ENCODE measurements at places on chromosomes 6 and 20.

GRCh38 chr6:168835991-168836390 is 395.0 kb downstream of the SMOC2 start:
- no peak for DNase-seq

- no peak for DNase-seq
Observed at GRCh38 chr6:3382326-3383279, 74.2 kb downstream of the SLC22A23 start.

DNA sequence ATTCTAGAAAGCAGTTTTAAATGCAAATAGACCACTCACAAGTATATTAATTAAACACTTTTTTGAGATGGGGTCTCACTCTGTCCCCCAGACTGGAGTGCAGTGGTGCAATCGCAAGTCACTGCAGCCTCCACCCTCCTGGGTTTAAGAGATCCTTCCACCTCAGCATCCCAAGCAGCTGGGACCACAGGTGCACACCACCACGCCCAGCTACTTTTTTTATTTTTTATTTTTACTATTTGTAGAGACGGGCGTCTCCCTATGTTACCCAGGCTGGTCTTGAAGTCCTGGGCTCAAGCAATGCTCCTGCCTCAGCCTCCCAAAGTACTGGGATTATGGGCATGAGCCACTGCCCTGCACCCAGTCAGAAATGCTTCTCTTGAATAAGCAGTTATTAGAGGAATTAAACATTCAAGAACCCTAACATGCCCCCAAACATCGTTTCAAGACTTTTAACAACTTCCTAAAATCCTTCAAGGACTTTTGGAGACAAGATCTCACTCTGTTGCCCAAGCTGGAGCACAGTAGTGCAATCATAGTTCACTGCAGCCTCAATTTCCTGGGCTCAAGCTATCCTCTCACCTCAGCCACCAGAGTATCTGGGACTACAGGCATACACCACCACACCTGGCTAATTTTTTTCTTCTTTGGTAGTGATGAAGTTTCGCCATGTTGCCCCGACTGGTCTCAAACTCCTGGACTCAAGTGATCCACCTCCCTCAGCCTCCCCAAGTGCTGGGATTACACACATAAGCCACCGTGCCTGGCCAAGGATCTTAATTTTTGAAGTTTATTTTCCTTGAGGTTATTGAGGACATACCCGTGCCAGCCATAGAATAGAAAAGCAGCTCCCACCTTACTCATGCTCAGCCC is 3.2 kb downstream of the MCCD1 start:
- DNase-seq: no peak

DNA sequence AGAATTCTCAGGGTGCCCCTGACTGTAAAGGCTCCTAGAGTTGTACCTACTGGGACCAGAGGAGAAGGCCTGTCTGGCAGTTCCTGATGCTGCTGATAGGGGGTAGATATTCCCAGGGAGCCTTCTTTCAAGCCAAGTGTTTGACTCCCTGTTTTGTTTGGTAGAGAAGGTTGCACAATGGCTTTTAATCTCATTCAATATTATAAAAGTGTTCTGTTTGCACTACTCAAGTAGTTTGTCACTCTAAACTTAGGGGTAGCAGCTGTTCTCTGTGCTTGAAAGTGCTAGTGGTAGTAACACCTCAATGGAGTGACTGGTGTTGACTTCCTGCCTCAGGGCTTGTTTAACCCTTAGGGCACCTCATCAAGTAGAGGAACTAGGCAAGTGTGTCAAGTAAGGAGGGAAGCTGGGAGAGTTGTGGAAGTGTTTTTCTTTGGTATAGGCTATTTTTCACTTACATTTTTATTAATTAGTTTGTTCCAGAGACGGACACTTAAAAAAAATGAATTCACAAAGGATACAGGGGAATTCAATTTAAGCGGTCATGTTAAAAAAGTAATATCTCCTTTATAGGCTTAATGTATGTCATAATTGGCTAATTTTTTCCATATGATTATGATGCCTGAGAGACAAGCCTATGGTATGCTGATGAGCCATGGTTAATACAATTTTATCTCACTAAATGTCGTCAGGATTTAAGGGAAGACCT is 38.1 kb downstream of the BICRAL start:
- DNase-seq: no peak

- DNase-seq: peak; percentile 49
Observed at GRCh38 chr6:37501632-37502491, 2.2 kb upstream of the CCDC167 start.

DNA sequence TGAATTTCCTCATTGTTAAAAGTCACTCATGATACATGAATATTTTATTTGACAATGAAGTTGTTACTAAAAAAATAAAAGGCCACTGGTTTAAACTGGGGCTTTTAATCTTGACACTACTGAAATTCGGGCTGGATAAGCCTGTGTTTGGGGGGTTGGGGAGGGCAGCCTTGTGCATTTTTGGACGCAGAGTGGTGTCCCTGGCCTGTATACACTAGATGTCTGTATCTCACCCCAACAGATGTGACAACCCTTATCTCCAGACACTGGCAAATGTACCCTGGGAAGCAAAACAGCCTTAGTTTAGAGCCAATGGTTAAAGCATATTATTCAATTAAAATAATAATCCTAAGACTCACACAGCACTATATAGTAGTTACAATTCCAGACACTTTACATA is 24.8 kb downstream of the MAN1A1 start:
- DNase-seq: no peak

DNA sequence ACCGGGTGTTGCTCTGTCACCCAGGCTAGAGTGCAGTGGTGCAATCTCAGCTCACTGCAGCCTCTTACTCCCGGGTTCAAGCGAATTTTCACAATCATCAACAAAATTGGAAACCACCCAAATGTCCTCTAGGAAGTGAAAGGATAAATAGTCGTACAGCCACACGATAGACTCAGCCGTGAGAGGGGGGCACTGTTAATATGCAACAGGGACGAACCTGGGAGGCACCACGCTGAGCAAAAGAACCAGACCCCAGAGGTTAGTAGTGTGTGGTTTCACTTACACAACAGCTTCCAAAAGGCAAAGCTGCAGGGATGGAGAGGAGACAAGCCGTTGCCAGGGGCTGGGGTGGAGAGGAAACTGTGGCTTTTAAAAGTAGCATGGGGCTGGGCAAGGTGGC is 30.1 kb upstream of the NTSR1 start:
- no peak for DNase-seq

GRCh38 chr6:155080881-155081845 is 86.0 kb downstream of the TIAM2 start:
- no peak for DNase-seq

GRCh38 chr20:12372557-12372956 is 454.9 kb downstream of the BTBD3 start:
- DNase-seq: no peak

DNA sequence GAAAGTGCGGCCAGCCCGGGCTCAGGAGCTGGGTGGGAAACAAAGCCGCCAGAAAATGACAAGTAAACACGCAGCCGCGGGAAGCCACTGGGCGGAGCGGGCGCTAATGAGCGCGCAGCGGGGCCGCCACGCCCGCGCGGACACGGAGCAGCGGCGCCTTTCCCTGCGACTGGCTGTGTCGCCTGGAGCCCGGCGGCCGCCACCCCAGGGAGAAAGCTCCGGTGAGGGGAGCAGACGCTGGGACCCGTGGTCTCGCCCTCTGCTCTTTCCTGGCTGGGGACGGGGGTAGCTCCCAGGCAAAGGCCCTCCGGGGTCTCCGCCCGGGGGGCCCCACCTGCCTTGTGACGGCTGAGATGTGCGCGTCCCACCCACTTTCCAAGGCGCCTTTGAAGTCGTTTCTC is 54.9 kb downstream of the PRR18 start:
- no peak for DNase-seq

Data from memory B cell (primary cell).